Spinal cord (tissue), 10 donors: ENCODE measurements at places on chromosomes 12 and 14.
A peak's percentile ranks its signal among the peaks of the same experiment; 100 is the strongest.

DNA sequence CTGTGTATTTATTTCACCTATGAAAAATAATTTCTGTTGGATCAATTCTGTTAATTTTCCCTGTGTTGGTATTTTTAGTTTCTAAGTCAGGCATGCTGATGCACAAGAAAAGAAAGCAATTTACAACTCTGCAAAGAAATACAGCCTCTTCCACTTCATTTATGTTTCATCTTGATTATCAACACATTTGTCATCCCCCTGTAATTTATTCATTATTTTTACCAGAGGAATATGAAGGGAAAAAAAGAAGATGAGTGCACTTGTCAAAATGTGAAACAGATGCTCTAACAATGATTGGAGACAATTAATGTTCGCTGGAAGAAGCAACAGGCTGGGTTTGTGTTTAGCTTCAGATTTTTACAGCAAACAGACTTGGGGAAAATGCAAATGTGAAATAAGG, 958.5 kb upstream of the SEL1L start:
- DNase-seq = peak; percentile 7

DNA sequence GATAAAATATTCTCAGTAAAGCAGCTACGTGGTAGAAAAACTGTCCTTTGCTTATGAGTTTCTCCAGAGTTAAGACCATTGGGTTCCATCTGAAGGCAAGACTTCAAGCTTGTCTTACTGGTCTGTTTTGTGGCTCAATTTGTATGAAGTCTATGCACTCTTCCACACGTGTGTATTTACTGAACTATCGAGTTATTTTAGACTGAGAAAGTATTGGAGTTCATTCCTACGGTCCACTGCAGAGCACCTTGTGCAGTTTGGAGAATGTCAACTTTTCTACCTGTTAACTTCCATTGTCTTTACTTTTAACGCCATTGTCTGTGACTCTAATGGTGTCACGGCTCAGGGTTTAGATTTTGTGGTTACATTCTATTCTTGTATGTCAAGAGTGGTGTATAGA, 3.7 kb downstream of the HIF1A start:
- no peak for DNase-seq

DNA sequence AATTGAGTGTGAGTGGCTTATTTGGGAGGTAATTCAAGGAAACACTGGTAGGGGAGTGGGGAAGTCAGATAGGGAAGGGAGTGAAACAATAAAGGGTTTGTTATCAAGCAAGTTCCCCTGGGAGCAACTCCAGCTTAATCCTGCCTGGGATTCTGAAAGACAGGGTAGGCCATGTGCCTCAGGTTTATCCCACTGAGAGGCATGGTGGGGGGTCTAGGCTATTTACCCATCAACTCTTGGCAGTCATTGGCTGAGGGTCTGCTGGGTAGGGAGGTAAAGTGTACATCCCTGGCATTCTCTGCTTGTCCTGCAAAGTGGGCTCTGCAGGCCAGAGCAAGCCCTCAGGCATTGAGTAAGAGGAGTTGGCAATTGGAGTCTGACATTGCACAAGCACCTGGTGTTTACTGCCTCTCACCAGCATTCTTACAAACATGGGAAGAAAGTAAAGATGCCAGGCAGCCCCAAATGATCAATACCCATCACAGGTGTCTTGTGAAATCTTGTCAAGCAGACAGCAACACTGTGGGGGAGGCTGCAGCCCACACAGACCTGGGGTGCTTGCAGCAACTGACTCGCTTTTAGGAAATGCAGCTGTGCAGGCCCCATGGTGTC, 169.3 kb downstream of the KTN1 start:
- DNase-seq = no peak

- DNase-seq = no peak
These were observed 131.7 kb upstream of the CPNE8 start for GRCh38 chr12:39037115-39037514.

DNA sequence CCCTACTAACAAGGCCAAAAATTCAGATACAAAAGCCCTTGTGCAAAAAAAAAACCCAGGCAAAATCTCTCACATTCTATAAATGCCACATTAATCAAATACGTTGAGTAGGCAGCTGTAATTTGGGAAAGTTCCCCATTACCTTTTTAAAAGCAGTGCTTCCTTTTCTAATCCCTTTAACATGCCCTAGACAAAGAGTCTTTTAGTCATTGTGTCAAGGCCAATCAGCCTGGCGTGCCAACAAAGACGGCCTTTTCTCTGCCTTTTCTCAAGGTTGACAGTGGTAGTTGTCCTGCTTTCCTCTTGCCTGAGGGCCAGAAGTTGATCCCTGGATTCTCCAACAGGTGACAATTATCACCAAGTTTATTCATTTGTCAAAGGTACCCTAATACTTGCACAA, 62.5 kb upstream of the METAP2 start:
- DNase-seq = no peak
